Stomach (tissue), 19 donors: ENCODE measurements at places on chromosomes 4 and X. TPM values are rescaled to one million over a fixed set of nuclear protein-coding genes. Genes with fewer than 3 reads are reported as not detected.
A peak's percentile ranks its signal among the peaks of the same experiment; 100 is the strongest.

Gene SLC9B1
- total RNA-seq: not detected

GRCh38 chr4:98643755-98644154 is 14.7 kb downstream of the TSPAN5 start:
- DNase-seq: no peak

DNA sequence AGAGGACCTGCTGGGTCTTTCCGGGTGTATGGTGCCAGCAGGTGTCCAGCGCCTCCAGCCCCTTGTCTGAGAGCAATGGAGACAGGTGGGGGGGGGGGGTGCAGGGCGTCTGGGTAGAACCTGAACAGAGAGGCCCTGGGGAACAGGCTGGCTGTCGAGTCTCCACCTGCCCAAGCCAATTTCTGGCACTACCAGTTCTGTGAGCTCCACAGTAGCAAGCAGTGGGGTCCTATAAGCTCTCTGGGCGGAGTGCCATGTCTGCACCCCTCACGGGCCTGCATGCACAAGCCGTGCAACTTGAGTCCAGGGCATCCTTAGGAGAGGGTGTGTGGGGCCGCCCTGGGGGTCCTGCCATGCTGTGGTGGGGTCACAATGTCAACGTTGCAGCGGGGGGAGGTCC is 10.1 kb upstream of the FGFR3 start:
- peak; percentile 58 for DNase-seq

- no peak for DNase-seq
Observed at GRCh38 chr4:155371432-155372043, 5.2 kb downstream of the MAP9 start.

DNA sequence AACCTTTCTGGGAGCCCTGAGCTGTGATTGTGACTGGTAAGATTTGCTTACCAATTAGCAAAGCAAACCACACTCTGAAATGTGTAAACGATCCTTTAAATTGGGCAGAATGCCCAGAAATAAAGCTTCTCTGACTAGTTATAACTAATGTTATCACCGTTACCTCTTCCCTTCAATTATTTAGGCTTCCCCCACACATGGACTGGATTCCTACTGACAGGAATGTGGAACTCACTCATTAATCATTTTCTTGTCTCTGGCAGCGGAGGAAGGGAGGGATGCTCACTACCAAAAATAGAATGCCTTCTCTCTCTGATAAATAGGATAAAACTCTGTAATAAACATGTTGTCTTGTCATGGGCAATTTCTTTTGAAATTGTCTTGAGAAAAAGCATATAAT is 25.3 kb upstream of the NWD2 start:
- DNase-seq: no peak
